ENCODE measurements at places on chromosomes 1 and 21.

GRCh38 chr1:224851210-224851847 is 78.1 kb upstream of the DNAH14 start:
- peak; percentile 45 for DNase-seq

GRCh38 chr1:24745711-24746413 is 615 bp downstream of the CLIC4 start:
- DNase-seq: peak; percentile 69

GRCh38 chr1:229913489-229913888 is 153.5 kb upstream of the GALNT2 start:
- no peak for DNase-seq

- DNase-seq: no peak
These were observed 11.3 kb downstream of the C1orf105 start for GRCh38 chr1:172431721-172432192.

- DNase-seq: no peak
These were observed 867.8 kb upstream of the ADGRL4 start for GRCh38 chr1:79874289-79874688.
